ENCODE measurements at places on chromosomes 2 and 18.

DNA sequence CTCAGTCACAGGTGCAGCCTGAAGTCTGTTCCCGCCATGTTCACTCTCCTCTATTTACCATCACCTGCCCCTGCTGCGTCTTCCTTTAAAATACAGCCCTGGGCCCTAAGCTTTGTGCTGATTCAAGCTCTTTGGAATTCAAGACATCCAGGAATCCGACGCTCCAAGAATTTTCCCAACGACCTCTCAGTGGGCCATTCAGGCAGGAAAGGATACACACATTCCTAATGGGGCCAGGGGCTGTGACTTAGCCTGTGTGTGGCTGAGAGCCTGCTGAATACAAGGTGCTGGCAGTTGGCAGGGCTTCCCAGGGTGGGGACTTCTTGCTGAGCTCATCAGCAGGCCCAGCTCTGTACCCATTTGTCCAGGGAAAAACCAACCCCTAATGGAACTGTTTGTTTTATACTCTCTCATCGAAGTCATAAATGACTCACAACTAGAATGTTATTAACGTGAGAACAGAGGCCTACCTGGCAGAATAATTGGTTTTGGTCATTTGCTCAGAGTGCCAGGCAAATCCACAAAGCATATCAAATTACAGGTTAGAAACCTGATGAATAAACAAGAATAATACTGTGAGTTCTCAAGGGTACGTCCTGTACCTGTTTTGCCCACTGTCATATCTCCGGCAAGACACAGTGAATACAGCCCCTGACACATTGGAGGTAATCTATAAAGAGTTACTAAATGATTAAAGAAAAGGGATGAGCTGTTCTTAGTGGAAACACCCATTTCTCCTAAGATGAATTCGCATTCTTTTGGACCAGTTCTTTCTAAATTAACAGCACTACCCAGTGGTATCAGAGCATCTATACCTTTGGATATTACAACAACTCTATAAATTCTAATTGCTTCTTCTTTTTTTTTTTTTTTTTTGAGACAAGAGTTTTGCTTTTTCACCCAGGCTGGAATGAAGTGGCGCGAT lies 12.6 kb upstream of the KCMF1 start:
- DNase-seq, result no peak

DNA sequence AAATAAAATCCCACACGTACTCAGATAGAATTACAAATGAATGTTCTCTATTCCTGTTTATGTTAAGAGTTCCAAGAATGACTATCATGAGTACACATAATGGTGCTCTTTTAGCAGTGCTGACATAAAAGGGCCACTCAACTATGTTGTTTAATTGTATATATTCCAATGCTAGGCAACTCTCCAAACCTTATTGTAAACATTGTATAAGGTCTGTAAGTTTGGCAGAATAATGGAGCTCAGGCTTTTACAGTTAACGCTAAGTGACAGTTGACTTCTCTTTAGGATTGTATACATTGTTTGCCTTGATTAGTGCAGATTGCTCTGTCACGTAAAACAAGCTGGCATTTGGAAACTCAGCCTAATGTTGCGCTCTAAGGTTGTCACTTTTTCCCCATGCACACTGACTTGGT lies 20.8 kb downstream of the RBMS1 start:
- no peak for DNase-seq

GRCh38 chr2:121697108-121697631 lies 39.5 kb downstream of the NIFK start:
- no peak for DNase-seq

DNA sequence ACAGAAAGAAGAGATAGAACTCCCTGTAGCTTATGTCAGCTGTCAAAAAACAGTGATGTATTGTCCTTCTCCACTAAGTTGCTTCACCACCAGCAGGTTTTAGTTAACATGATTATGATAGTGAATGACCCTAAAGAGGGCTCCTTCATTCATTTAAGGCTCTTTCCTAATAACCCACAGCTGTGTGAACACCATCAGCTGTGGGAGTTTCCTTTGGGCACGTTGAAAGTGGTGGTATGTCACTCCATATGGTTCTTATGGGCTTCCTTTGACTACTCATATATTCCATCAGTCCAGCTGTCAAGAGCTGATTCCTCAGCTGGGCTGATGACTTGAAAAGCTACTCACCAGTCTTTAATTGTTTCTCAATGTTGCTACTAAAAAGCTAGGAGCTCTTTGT lies 210.3 kb downstream of the UBE2E3 start:
- DNase-seq, result no peak

DNA sequence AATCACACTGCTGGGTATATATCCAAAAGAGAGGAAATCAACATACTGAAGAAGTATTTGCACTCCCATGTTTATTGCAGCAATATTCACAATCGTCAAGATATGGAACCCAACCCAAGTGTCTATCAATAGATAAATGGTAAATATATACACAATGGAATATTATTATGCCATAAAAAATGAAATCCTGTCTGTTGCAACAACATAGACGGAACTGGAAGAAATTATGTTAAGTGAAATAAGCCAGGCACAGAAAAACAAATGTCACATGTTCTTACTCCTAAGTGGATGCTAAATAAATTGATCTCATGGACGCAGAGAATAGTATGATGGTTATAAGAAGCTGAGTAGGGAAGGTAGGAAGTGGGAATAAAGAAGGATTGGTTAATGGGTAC lies 65.7 kb downstream of the NCKAP1 start:
- DNase-seq, result no peak

DNA sequence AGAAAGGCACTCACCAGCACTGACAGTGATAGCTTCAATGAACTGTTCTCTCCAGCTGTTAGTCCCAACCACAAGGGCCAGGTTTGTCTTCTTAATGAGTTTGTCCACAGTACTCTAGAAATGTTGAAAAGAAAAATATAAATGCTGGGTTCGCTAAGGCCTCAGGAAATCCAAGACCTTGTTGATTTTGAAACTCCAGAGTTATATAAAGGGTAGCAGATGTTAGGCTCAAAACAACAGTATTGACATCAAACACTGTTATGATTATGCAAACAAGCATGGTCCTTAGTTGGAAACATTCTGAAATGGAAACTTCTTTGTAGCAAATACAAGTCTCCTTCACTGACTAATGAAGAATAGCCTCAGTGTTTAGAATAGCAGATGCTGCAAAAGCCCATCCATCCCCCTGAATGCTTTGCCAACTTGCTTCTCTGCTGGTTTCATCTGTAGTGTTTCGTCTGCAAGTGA lies 291.1 kb downstream of the SLC8A1 start:
- DNase-seq, result no peak

GRCh38 chr2:8482432-8482831 lies 199.4 kb upstream of the ID2 start:
- DNase-seq, result no peak

GRCh38 chr2:227186751-227187150 lies 22.3 kb downstream of the COL4A3 start:
- DNase-seq, result no peak

- no peak for DNase-seq
Measured at GRCh38 chr2:99911736-99912135, 230.7 kb downstream of the AFF3 start.

DNA sequence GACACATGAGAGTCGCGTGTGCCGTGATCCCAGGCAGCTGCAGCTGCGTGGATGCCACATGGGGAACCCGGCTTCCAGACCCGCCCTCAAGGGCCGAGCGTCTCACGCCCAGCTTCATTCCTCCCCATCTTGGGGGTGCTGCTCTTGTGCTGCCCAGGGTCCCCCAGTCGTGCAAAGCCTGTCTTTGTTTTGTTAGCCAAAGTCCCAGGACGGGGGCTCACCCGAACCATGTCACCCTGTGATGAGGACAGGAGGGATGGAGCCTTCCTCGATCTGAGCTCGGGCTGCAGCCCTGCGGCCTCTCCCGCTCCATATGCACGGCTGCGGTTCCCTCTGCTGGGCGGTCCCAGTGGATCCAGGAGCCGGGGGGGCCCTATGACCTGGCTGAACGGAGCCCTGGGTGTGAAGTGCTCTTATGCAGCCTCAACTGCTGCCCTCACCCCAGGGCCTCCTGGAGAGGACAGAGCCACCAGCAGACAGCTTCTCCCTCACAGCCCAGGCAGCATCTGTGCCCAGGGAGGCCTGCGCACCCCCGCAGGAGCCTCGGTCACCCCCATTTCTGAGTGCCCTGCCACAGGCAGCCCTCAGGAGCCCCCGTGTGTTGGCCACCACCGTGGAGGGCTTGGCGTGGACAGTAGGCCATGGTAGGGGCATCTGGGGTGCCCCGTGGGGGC lies 99.0 kb upstream of the CTDP1 start:
- no peak for DNase-seq

DNA sequence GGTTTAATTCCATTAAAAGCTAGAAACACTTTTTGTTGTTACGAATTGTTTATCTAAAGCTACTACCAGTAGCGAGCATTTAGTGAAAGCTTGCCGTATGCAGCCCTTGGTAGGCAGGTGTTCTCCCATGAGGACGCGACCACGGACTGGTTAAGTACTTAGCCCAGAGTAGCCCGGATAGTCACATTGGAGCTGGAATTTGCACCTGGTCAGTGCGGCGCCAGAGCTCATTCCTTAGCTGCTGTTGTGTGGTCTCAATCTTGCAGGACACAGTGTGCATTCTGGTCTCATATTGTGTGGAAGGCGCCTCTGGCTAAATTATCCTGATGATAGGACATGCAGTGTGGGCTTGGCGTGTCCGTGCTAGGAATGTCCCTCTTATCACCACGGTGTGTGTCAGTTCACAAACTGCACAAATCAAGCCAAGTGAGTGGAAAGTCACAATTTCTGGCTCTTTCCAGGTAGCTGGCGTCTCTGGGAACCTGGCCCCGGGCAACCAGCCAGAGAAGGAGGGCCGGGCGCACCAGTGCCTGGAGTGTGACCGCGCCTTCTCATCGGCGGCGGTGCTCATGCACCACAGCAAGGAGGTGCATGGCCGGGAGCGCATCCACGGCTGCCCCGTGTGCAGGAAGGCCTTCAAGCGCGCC lies 133.3 kb downstream of the ZNF236 start:
- DNase-seq, result no peak

GRCh38 chr2:215780907-215781685 lies 232.3 kb downstream of the MREG start:
- no peak for DNase-seq

GRCh38 chr2:75703589-75704287 lies 7.0 kb downstream of the GCFC2 start:
- no peak for DNase-seq

DNA sequence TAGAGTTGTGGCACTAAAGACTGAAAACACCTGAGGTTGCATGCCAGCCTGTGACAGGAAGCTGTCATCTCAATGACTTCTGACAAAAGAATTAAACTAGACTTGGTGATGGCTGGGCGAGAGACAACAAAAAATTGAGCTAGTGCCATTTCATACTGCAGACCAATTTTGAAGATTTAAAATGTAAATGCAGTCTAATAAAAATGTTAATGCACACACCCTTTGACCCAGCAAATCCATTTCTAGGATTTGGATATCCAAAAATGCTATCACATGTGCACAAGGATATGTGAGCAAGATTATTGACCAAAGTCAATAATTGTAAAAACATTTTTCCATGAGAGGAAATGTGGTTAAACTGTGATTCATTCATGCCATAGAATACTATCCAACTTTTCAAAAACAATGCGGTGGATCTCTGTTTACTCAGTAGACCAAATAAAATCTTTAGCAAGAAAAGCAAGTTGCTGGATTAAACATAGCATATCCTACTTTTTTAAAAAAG lies 5.6 kb downstream of the FBXO36 start:
- DNase-seq, result no peak

DNA sequence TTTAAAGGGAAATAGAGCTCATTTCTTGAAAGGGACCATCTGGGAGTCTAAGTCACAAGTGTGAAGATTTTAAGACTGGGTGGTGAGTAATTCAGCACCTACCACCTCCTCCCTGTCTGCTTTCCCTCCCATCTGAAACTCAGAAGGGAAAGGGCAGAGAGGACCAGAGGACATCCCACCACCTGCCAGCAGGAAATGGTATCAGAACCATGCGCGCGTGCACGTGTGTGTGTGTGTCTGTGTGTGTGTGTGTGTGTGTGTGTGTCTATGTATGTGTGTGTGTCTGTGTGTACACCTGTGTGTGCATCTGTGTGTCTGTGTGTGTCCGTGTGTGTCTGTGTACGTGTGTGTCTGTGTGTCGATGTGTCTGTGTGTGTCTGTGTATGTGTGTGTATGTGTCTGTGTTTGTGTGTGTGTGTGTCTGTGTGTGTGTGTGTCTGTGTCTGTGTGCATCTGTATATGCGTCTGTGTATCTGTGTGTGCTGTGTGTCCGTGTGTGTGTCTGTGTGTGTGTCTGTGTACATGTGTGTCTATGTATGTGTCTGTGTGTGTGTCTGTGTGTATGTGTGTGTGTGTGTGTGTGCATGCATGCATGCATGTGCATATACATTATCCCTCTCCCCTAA lies 76.8 kb downstream of the ZFP36L2 start:
- DNase-seq, result no peak

GRCh38 chr18:69383186-69383585 lies 17.5 kb upstream of the DOK6 start:
- DNase-seq, result no peak

DNA sequence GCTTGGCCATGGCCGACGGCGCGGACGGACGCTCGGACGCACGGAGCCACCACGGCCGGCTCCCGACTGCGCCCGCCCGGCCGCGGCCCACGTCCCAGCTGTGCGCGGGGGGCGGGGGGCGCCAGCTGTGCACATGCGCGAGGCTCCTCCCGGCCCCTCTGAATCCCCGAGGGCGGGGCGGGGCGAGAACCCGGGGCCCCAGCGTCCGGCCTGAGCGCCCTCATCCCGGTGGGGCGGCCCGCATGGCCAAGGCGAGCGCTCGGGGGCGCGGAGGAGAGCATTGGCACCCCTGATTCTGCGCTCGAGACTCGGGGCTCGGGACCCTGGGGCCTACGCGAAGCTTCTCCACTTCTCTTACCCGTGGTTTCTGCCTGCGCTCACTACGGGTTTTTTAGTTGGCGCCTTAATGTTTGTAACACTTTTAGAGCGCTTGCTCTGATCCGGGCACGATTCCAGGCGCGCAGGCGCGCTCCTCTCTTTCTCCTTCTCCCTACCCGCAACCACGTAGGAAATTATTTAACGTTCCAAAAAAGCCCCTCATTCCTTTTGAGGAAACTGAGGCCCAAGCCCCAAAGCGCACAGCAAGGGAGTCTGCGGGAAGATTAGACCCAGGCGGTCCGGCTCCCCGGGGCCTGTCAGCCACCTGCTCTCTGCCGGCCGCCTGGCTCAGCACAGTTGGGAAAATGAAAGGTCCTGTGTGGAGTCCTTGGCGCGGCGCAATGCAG lies at the start of gene PXDN:
PXDN (minus strand) TSS at position 70 of the 725 bp plus-strand sequence; CDS start at position 10, 60 bp downstream.
- DNase-seq, result no peak

DNA sequence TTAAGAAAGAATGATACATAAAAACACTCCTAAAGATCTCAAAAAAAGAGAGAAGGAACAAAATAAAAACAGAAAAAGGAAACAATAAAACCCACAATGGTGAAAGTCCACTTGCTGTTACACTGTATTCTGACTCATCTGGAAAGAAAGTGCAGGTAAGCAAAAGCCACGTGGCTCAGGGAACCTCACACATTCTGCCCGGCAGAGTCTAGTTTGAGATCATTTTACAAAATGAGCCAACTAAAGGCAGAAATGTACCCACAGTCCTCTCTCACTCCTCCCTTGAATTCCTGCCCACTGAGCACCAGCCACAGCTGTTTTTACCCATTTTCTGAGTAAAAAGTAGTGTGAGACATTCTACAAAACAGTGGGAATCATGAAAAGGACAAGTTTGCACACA lies 10.0 kb downstream of the KCNH7 start:
- DNase-seq, result no peak

GRCh38 chr18:24669502-24669901 lies 209.1 kb downstream of the HRH4 start:
- DNase-seq, result no peak

Measured in activated CD4-positive, alpha-beta T cell treated with anti-CD3 and anti-CD28 coated beads, Interleukin-2, amount 50 U/mL, for 24 hours (primary cell).